CD4-positive, alpha-beta T cell treated with Interleukin-6 at 100 ng/mL for 8 hours (primary cell): ENCODE measurements at places on chromosomes 1 and 21.

DNA sequence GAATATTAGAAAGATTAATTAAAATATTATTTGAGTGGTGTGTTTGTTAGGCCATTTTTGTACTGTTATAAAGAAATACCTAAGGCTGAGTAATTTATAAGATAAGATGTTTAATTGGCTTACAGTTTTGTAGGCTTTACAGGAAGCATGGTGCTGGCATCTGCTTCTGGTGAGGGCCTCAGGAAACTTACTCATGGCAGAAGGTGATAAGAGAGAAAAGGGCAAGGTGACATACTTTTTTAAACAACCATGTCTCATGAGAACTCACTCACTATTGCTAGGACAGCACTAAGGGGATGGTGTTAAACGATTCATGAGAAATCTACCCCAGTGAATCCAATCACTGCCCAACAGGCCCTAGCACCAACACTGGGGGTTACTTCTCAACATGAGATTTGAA lies 56.7 kb upstream of the RGS21 start:
- DNase-seq: no peak

- no peak for DNase-seq
These were observed 69.1 kb downstream of the DIP2A start for GRCh38 chr21:46527801-46528200.

DNA sequence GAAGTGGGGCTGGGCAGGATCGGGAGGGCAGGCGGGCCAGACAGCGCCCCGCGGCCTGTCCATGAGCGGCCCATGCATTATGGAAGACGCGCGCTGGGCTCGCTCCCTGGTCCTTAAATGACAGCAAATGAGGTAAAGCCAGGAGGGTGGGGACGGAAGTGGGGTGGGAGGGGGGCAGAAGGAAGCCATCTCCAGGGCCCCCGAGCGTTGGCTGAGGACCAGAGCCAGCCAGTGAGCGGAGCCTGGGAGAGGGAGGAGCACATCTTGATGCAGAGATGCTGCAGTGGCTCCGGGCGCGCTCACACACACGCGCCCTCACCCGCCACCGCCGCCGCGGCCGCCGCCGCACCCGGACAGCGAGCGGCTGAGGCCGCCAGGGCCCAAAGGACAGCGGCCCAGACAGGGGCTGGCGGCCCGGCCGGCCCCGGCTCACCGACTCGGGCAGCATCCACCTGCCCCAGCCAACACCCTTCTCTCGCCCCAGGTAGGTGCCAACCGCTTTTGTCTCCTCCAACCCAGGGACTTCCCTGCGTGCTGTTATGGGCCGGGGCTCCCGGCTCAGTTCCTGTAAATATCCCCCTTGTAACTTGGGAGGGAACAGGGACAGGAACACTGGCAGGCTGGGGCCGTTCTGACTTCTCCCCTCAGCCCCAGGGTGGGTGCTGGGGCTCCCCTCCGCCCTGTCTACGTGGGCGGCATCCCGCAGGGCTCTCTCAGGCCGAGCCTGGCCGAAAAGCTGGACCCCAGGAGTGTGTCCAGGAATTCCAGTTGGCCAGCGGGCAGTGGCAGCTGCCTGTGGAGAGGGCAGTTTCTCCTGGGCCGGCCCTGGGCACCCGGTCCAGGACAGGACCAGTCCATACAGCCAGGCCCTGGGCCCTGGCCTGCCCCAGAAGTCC lies at the start of gene CNTN2:
TSS of gene CNTN2 (plus strand) at position 302 of the 896 bp plus-strand sequence. CDS start 9,974 bp downstream, outside the sequence.
- no peak for DNase-seq

- no peak for DNase-seq
These were observed 409.3 kb downstream of the PTPRU start for GRCh38 chr1:29645586-29645985.

GRCh38 chr1:241323514-241324195 lies 33.4 kb downstream of the RGS7 start:
- DNase-seq: no peak

DNA sequence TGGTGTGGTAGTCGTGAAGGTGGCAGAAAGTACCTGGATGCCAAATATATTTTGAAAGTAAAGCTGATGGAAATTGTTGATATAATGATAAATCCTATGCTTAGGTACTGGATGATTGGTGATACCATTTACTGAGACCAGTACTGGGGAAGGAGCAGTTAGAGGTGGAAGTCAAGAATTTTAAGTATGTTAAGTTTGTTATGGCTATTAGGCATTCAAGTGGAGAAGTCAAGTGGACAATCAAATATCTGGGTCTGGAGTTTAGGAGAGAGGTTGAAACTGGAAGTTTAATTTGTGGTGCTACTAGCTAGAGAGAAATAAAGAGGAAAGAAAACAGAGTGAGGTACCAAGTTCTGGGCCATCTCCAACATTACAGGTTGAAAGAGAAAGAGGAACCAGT lies 89.1 kb downstream of the ATF6 start:
- no peak for DNase-seq

DNA sequence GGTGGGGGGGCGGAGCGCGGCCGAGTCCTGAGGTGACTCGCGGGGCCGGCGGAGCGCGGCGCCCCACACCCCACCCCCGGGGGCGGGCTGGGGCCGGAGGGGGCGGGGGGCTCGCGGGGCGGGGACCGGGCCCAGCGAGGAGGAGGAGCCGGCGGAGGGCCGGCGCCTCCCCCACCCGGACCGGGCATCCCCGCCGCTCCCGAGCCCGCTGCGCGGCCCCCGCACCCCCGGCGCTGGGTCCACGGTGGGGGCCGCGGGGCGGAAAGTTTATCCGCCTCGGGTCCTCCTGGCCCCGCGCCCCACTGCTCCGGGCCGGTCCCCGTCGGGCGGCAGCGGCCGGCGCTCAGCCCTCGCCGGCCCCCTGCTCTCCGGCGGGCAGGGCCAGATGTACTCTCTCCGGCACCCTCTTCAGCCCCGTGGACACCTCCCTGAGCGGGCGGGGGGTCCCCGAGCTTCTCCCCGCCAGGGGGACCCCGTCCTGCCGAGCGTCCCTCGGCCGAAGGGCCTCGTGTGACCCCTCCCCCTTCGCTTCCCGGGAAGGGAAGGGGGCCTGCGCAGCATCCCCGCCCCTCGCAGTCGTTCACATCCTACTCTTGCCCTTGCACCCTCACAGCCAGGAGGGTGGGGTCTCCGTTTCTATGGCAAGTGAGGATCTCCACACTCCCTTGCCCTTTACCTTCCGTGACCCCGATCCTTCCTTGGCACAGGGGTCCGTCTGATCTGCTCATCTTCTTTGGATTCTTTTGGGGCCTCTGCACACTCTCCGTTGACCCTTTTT lies 663 bp downstream of the CAMTA1 start:
- DNase-seq: peak; percentile 27

DNA sequence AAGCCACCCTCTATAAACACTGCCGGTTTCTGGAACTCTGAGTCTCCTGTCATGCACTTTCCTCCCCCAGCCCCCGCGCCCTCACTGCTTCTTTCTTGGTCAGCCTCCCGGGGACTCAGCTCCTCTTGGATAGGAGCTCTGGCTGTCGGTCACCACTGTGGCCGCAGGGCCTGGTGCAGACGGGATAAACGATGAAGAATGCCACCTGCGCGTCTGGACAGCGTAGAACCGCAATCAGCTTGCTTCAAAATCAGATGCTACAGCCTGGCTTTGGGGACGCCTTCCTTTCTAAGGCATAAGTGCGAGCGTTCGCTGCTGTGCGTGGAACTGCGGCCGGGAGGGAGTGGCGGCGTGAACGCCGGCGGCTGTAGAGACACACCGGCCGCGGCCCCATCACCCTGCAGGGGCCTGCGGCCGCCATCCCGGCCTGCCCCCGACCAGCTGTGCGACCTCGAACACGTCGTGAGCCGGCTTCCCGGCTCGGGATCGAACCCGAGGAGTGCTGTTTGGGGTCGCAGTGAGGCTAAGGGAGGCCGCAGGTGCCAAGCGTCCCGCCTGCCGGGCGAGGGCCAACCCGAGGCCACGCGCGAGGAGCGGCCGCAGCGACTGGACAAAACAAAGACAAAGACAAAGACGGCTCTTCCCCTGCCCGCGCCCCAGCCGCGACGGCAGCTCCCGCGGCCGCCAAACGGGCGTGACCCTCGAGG lies 688 bp downstream of the PTTG1IP start:
- DNase-seq: peak; percentile 21

- no peak for DNase-seq
These were observed 480 bp upstream of the MIS18A start for GRCh38 chr21:32279377-32279680.

DNA sequence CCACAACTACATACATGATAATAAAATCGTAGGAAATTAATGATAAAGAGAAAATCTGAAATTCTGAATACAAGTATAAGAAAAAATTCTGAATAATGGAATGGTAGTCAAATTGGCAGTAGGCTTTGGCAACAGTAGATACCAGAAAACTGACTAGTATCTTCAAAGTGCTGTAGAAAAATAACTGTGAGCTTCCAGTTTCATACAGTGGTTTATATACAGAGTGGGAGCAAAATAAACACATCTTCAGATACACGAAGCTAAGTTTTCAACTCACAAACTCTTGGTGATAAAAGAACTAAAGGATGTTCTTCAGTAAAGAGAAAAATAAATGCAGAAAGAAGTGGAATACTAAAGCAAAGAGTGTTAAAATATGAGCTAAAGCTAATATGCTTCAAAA lies 173.4 kb downstream of the PPP1R12B start:
- DNase-seq: no peak

- no peak for DNase-seq
These were observed 100.5 kb upstream of the KCNK1 start for GRCh38 chr1:233513431-233513830.

DNA sequence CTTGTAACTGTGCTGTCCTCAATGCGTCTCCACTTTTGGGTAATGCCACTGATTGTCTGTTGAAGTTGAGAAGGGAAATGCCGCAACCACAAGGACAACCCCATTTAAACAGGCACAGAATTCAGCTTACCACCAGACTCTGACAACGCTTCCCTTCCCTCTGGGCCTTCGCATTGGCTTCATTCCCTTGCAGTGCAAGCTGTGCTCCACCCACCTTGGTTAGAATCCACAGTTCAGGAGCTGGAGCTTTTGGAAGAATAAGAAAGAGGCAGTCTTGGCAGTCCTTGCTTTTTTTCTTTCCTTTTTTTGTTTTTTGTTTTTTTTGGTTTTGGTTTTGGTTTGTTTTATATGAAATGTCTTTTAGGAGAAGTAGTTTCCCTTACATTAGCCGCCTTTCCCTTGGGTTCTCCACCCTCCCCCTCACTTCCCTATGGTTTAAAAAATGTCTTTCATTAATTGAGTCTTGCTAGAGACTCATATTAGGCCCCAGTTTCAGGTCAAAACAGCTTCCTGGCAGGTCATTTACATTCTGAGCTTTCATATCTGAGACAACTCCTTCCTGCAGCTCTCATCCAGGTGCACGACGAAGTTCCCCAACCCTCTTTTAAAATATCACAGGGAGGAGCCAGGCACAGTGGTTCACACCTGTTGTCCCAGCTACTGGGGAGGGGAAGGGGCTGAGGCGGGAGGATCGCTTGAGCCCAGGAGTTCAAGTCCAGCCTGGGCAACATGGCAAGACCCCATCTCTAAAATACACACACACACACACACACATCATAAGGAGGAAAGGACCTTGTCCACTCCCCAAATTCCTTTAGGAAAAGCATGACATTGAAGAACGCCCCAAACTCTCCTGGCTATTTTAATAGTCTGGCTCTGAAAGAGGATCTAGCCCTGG lies 20.7 kb upstream of the LAX1 start:
- DNase-seq: peak; percentile 53

- DNase-seq: no peak
These were observed 13.2 kb upstream of the SLC45A3 start for GRCh38 chr1:205693421-205693991.

GRCh38 chr1:179775009-179775408 lies 31.9 kb downstream of the FAM163A start:
- DNase-seq: no peak

GRCh38 chr21:43354666-43355065 lies 72.3 kb downstream of the SIK1 start:
- no peak for DNase-seq
